ENCODE measurements at places on chromosomes 16 and 17.
A peak's percentile ranks its signal among the peaks of the same experiment; 100 is the strongest.

DNA sequence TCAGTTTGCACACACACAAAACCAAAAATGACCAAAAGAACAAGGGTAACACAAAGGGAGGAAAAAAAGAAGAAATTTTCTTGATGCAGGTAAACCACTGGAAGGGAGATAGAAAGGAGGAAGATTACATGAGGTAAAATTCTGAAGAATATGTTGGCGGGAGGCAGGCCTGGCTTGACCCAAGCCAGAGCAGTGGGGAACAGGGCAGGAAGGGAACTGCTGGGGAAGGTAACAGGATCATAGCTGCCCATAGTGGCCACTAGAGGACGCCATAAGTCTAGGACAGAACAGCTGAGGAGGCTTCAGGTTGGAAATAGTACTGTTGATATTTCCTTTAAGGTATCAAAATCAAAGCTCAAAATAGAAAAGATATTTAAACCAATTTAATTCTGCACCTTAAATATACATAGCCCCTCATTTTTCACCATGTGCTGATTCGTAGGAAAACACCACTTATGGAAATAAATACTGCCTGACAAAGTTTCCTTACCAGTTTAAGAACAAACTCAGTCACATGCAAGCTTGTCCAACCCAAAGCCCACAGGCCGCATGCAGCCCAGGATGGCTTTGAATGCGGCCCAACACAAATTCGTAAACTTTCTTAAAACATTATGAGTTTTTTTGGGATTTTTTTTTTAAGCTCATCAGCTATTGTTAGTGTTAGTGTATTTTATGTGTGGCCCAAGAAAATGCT is 15.5 kb downstream of the VPS35 start:
- peak; percentile 79 for DNase-seq

- DNase-seq = no peak
Observed at GRCh38 chr17:27585792-27586191, 45.2 kb upstream of the LGALS9 start.

DNA sequence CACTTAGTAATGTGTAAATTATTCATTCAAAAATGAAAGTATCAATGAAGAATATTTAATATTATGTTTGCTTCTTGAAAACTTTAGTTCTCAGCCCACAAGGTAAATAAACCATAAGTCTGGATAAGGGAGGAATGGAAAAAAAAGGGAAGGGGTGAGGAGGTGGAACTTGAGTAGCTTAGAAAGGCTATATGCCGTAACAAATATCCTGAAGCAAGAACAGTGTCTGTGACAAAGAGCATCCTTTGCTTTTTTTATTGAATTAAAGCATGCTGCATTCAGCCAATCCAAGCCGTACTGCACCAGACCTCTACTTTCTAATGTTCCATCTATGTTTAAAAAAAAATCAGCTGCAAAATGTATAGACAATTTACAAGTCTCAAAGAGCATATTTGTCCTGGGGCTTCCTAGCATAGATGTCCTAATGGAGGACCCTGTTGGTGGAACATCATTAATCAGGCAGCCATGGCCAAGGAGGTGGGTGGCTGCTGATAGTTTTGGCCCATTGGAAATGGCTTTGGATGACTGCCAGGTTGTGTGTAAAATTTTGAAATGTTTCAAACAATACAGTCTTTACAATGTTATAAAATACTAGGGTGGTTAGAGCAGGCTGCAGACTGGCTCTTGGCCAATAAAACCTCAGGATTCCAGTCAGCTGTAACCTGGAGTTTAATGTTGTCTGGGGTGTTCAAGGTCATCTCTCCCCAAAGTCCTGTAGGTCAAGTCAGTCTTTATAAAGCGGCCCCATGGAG is 895.8 kb upstream of the SOX9 start:
- no peak for DNase-seq

DNA sequence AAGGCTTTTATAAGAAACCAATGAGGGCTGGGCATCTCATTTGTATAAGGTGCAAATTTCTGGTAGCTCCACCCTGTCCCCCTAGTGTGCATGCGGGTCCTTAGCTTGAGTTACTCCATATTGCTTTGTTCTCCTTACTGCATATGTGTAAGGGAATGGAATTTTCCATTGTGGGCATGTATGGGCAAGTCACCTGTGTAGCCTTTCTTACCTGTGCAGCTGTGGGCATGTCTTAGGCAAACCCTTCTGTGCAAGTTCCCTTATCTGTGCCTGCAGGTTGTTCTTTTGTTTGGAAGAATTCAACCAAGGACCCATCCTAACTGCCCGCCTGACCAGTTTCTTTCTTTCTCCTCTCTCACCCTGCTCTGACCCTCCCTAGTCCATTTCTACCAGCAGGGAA is 122.8 kb upstream of the HS3ST4 start:
- no peak for DNase-seq

- DNase-seq = no peak
Observed at GRCh38 chr17:36127199-36127893, 23.7 kb downstream of the CCL4 start.

DNA sequence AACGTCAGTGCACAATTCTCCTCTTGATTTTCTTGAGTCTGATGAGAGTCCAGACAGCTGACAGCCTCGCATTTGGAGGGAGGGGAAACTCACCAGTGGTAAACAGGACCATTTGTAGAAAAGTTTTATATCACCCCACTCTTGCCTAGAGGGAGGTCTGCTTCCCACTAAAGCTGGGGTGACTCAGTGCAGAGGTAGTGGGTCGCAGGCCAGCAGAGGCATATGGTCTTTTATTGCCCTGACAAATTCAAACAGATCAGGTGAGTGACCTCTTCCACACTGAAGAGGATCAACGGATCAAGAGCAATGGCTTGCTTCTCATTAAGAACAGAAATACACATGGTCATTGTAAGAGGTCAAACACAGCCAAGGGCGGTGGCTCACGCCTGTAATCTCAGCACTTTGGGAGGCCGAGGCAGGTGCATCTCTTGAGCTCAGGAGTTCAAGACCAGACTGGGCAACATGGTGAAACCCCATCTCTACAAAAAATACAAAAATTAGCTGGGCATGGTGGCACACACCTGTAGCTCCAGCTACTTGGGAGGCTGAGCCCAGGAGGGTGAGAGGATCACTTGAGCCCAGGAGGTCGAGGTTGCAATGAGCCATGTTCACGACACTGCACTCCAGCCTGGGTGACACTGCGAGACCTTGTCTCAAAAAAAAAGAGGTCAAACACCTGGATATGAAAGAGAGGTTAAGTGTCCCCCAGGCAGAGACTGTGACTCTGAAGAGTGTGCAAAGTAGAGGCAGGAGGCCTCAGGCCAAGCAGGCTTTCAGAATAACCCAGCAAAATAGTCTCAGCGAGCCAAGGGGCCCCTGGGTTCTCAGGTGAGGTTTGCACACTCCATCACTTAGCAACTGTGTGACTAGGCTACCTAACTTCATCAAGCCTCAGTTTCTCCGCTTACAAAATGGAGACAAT is 56.5 kb upstream of the ERN1 start:
- no peak for DNase-seq

- no peak for DNase-seq
Observed at GRCh38 chr17:60170835-60171752, 21.3 kb downstream of the CA4 start.

GRCh38 chr17:67378454-67379250 is 1.6 kb downstream of the PITPNC1 start:
- peak; percentile 88 for DNase-seq

GRCh38 chr17:35254107-35254773 is 11.4 kb downstream of the SLFN5 start:
- peak; percentile 63 for DNase-seq

GRCh38 chr16:4908854-4909401 is 28.0 kb downstream of the PPL start:
- no peak for DNase-seq

DNA sequence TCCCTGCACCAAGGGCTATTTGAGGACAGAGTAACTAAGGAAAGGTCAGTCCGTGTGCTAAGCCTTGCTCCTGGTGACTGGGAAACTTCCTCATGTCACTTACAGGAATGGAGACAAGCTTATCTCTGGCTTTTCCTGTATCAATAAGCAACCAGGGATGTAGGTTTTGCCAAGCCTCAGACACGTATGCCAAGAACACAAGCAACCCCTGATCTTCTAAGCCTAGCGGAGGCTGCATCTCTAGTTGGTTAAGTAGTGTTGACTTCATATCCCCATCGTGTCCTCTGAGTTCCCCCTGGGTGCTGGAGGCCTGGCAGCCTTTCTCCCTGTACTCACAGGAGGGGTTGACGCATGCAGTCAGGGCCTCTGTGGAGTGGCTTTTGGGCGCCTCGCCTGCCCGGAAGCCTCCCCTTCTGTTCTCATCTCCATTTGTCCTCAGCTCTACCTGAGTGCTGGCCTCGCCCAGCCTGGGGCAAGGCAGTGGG is 1.4 kb upstream of the C1QTNF1 start:
- no peak for DNase-seq

DNA sequence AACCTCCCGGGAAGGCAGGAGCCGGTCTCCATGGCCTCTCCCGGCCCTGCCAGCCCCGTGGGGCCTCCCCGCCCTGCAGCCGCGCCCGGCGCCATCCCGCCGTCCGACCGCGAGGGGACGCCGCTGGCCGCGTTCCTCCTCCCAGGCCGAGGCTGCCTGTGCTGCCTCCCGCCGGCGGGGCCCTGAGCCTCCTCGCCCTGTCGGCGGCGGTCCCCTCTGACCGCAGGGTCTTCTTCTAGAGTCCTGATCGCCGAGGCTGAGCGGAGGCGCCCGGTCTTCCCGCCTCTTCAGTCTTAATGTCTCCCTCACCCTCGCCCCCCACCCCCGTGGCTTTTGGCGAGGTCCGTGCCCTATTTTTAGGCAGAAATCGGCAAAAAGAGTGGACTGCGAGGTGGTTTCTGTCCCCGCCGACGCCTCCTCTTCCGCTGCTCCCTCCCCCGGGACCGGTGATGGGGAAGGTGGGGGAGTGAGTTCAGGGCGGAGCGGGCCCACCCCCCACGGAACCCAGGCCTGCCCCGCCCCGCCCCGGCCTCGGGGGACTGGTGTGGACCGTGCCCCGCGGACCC is 794 bp upstream of the CPNE7 start:
- DNase-seq = peak; percentile 86

- DNase-seq = no peak
Observed at GRCh38 chr17:20925954-20926353, 116.9 kb downstream of the USP22 start.

GRCh38 chr17:17121162-17121561 is 78.9 kb downstream of the MPRIP start:
- no peak for DNase-seq

- DNase-seq = peak; percentile 46
Observed at GRCh38 chr17:77508047-77508715, 367.4 kb downstream of the SEC14L1 start.

DNA sequence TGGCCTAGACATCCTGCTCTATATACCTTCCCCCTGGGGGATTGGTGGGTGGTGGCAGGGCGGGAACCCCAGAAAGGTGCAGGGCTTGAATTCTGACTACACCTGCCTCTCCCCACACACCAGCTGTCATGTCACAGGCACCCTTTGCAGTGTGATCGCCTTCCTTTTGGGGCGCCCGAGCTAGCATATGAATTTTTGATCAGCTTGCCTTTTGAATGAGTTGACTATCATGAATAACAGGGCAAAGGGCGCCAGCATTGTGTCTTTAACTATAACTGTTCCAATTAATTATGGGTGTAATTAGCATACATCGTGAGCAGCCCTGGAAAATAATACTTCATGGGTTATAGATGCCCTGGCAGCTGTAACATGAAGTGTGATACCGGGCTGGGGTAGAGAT is 72.7 kb downstream of the CYLD start:
- DNase-seq = no peak

- no peak for DNase-seq
Observed at GRCh38 chr17:66241839-66242238, 12.6 kb upstream of the APOH start.

DNA sequence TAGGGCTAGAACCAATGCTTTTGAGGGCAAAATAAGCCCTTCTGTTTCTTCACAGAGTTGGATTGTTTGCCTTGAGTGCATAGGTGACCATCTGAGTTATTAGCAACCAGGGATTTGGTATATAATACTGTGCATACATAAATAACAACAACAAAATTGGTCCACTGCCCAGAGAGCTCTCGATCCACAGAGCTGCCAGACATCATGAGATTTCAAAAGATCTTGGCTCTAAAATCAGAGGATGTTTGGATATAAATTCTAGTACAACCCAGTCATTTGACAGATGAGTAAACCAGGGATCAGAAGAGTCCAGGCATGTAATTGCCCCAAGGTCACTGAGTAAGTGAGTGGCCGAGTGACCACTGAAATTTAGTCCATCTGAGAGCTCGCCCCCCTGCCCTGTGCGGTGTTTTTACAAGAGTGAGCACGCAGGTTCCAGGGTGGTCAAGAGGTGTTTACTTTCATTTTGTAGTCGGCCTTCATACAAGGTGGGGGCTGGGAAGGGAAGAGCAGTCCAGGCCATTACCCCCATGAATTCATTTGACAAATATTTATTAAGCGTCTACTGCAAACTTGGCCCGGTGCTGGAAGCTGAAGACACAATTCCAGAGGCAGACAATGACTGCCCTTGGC is 1.8 kb upstream of the MT2A start:
- no peak for DNase-seq

GRCh38 chr16:2827831-2828520 is 2.1 kb upstream of the ZG16B start:
- DNase-seq = no peak

DNA sequence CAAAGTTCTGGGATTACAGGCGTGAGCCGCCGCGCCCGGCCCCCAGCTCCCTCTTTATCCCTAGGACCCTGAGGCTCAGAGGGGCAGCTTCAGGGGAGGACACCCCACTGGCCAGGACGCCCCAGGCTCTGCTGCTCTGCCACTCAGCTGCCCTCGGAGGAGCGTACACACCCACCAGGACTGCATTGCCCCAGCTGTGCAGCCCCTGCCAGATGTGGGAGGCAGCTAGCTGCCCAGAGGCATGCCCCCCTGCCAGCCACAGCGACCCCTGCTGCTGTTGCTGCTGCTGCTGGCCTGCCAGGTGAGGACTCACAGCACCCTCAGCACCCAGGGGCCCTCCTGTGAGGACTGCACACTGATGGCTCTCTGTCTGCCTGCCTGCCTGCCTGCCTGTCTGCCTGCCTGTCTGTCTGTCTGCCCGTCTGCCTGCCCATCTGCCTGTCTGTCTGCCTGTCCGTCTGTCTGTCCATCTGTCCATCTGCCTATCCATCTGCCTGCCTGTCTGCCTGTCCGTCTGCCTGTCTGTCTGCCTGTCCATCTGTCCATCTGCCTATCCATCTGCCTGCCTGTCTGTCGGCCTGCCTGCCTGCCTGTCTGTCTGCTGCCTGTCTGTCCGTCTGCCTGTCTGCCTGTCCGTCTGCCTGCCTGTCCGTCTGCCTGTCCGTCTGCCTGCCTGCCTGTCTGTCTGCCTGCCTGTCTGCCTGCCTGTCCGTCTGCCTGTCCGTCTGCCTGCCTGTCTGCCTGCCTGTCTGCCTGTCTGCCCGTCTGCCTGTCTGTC is 5.0 kb downstream of the GCGR start:
- no peak for DNase-seq

DNA sequence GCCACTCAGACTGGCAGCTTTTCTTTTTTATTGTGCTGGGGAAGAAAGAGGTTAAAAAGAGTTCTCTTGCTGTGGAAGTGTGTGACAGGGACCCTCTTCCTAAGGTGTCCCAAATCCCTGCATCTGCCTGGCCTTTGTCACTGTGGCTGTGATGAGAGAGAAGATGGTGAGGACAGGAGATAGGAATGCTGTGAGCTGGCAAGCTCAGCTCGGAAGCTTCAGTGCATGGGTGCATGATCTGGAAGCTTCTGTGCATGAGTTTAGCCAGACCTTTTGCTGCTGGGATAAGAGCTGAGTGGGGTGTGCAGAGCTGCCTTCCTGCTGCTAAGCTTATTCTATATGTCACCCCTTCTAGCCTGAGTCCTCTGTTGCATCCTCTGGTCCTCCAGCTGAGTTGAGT is 103.3 kb upstream of the CACNG3 start:
- no peak for DNase-seq

All from NB4 (cell line).